ENCODE measurements at places on chromosomes 7 and 10. TPM values are rescaled to one million over a fixed set of nuclear protein-coding genes. Genes with fewer than 3 reads are reported as not detected.

- no peak overlapping the region for H3K27ac ChIP-seq
- DNase-seq = no peak
- H3K4me1 ChIP-seq = peaks cover 26% of the 10 kb centered on the region
- H3K27me3 ChIP-seq = peaks cover 3% of the 10 kb centered on the region
- no peak overlapping the region for H3K4me3 ChIP-seq
- H3K36me3 ChIP-seq = no peaks in the 10 kb centered on the region
Observed at GRCh38 chr7:135790371-135790977, 41.9 kb upstream of the FAM180A start.

GRCh38 chr7:26381476-26382353 is 90.1 kb downstream of the SNX10 start:
- no peak overlapping the region for H3K4me3 ChIP-seq
- H3K27me3 ChIP-seq = peaks cover 22% of the 10 kb centered on the region
- H3K4me1 ChIP-seq = no peaks in the 10 kb centered on the region

GRCh38 chr10:3333426-3333825 is 160.8 kb upstream of the PITRM1 start:
- DNase-seq = no peak
- H3K27ac ChIP-seq = no peak overlapping the region
- H3K36me3 ChIP-seq = no peaks in the 10 kb centered on the region

ANKRD2 gene
- 0.30 TPM for total RNA-seq

DNA sequence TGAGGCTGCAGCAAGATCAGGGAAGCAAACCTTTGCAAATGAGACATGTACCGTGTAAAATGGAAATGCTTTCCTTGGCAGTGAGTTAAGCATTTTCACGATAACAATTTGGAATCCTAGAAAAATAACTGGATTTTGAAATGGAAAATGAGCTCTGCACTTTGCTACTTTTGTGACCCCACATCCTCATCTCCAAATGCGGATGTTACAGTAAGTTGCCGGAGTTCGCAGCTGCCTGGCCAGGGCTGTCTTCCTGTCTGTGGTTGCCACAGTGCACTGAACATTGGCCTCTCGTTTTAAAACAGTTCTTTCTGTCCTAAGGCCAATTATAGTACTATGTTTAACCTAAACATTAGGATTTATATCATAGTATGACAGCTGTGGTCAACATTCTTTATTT is 136.2 kb upstream of the FZD8 start:
- no peak overlapping the region for H3K4me3 ChIP-seq
- peaks cover 6% of the 10 kb centered on the region for H3K27me3 ChIP-seq
- DNase-seq = no peak
- H3K36me3 ChIP-seq = no peaks in the 10 kb centered on the region
- H3K4me1 ChIP-seq = peaks cover 9% of the 10 kb centered on the region

GRCh38 chr10:56596257-56596656 is 235.2 kb upstream of the ZWINT start:
- H3K36me3 ChIP-seq = no peaks in the 10 kb centered on the region
- no peaks in the 10 kb centered on the region for H3K27me3 ChIP-seq
- H3K27ac ChIP-seq = no peak overlapping the region
- no peaks in the 10 kb centered on the region for H3K4me1 ChIP-seq
- no peak overlapping the region for H3K4me3 ChIP-seq
- DNase-seq = no peak

- no peak overlapping the region for H3K27ac ChIP-seq
- H3K4me1 ChIP-seq = peaks cover 25% of the 10 kb centered on the region
- DNase-seq = no peak
- no peak overlapping the region for H3K4me3 ChIP-seq
Observed at GRCh38 chr10:3902054-3902808, 117.2 kb upstream of the KLF6 start.

DNA sequence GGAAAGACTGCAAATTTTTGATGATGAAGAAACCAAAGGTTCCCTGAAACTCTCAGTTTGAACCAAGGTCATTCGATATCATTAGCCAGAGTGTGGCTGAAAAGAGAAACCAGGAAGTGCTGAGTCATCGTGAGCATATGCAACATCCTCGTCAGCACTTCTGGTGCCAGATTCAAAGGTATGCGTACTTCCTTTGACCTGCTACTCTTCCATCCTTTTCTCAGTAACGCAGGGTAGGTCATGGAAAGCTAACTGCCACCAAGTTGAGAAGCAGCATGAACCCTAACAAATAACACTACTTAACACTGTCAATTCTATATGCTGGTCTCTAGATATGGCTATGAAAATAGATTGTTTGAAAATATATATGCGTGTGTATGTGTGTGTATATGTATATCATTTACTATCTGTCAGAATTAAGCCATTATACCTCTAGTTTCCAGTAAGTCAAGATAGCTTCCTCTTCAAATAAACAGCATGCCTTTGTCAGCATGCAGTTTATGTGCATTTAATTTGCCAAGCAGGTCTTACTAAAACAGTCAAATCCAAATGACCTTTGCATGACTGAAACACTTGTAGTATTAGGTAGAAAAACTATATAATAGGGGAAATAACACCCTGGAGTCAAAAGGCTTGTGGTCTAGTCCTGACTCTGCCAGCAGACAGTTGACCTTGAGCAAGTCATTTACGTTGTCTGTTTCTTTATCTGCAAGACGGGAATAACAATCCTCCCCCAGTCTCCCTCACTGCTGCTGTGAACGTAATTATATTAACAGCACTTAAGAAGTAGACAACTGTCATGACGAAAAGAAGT is 26.4 kb downstream of the CDK6 start:
- H3K4me3 ChIP-seq = peak overlapping the region; percentile 74
- peaks cover 85% of the 10 kb centered on the region for H3K4me1 ChIP-seq
- H3K36me3 ChIP-seq = peaks cover 30% of the 10 kb centered on the region
- DNase-seq = peak; percentile 86
- H3K27ac ChIP-seq = peak overlapping the region; percentile 93
- no peaks in the 10 kb centered on the region for H3K27me3 ChIP-seq

ADAMTS14 gene
- total RNA-seq = 0.02 TPM

PGAM2 gene
- total RNA-seq = not detected

GRCh38 chr7:73766556-73767229 is 3.4 kb downstream of the CLDN3 start:
- DNase-seq = no peak
- H3K36me3 ChIP-seq = no peaks in the 10 kb centered on the region
- no peak overlapping the region for H3K4me3 ChIP-seq
- peaks cover 18% of the 10 kb centered on the region for H3K27me3 ChIP-seq
- H3K27ac ChIP-seq = no peak overlapping the region

DNA sequence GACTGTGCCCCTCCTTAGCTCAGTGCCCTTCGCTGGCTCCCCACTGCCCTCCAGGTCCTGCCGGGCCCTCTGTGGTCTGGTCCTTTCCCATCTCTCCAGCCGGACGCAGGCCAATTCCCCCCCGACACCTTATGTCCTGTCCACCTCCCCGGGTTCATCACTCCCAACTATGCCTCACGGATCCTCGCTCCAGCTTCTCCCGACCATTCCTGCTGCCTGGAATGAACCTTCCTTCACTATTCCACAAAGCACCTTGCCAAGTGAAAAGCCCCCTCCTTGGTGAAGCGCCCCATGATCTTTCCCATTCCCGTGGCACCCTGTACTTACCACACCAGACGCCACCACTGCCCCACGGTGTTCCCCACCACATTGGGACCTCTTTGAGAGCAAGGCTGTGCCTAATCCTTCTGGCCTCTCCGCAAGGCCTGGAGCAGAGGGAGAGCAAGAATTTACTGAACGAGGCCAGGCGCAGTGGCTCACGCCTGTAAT is 47.2 kb downstream of the TMEM270 start:
- H3K4me1 ChIP-seq = peaks cover 18% of the 10 kb centered on the region
- no peaks in the 10 kb centered on the region for H3K36me3 ChIP-seq
- no peaks in the 10 kb centered on the region for H3K27me3 ChIP-seq
- DNase-seq = no peak
- no peak overlapping the region for H3K4me3 ChIP-seq
- H3K27ac ChIP-seq = no peak overlapping the region

CLEC2L gene
- not detected for total RNA-seq

DNA sequence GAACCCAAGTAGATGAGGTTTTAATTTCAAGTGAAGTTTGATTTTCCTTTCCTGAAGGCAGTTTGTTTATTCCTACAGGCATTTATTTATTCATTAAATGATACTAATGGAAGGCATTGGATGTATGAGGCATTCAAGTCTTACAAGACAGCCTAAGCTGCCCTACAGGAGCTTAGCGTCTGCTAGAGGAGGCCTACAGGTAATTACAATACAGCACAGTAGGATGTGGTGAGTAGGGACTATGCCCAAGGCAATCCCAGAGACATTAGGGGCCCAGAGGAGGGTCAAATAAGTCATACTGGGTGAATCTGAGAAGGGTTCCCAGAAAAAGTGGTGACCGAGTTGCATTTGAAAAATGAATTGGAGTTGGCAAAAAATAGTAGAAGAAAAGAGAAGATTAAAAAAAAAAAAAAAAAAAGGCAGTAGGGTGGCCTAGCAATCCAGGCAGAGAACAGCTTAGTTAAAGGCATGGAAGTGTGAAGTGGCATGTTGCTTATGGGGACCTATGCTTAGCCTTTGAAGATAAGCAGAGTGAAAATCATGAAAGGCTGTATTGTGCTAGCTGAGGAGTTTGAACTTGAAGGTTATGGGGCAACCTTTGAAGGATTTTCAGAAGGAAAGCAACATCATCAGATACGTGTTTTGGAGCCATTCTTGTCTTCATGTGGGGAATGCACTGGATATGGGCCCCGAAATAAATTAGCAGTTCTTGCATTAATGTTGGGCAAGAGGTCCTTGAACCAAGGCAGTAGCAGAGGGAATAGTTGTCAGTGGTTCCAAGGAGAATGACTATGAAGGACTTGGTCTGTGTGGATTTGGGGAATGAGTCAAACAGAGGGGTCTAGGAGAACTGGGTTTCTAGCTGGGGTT is 65.5 kb downstream of the SNX10 start:
- peaks cover 3% of the 10 kb centered on the region for H3K27me3 ChIP-seq
- no peaks in the 10 kb centered on the region for H3K36me3 ChIP-seq
- no peak for DNase-seq

DNA sequence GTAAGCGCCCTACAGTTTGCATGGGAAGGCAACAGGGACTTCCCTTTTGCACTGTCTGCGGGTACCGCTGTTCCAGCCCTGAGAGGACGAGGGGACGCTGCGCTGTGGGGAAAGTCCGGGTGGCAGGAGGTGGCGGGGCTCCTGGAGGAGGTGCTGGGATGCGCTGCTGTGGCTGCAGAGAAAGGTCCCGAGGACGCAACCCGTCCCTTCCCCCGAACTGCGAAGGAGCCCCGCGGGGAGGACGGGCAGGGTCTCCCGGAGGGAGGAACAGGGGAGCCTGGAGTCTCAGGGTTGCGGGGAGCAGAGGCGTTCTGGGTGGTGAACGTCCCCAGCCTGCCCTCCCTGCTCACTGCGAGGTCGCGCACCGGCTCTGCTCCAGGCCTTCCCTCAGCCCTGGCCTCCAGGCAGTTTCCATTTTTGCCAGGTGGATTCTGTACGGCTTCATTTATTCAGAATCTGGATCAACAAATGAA is 91.6 kb downstream of the CXCL12 start:
- 0 out of 2 replicates have a peak overlapping the region, but pooled peaks have one; percentile 17 for H3K4me3 ChIP-seq
- H3K27ac ChIP-seq = no peak overlapping the region
- H3K36me3 ChIP-seq = no peaks in the 10 kb centered on the region
- H3K4me1 ChIP-seq = peaks cover 6% of the 10 kb centered on the region

DNA sequence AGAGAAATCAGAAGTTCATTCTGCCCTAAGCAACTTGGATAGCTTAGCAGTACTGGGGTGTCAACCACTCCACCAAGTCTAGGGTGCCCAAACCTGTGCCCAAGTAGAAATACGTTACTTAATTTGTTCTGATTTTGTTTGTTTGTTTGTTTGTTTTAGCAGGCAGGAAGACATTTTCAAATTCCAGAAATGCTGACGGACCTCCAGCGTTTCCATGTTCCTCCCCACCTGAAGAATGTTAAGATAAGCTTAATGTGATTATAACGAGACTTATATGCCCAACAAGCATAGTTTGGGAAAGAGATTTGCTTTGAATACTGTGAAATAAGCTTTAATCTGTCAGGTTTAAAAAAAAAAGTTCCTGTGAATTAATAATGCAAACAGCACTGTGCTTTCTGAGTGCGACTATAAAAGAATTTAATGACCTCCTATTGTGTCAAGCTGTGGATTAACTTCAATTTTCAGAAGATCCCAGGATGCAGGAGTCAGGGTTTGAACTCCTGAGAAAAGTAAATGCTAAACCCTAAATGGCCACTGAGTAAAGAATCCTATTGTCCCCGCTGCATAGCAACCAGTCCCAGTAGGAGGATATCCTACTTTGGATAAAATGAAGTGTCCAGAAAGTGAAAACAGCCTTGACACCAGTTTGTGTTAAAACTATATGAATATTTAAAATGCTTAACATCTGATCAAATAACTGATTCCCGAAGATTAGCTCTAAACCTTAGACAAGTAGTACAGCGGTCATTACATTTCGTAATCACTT is 56.5 kb downstream of the LYZL1 start:
- peaks cover 12% of the 10 kb centered on the region for H3K36me3 ChIP-seq
- H3K4me1 ChIP-seq = peaks cover 19% of the 10 kb centered on the region
- no peak overlapping the region for H3K27ac ChIP-seq
- no peak for DNase-seq
- H3K4me3 ChIP-seq = no peak overlapping the region
- H3K27me3 ChIP-seq = peaks cover 38% of the 10 kb centered on the region

DNA sequence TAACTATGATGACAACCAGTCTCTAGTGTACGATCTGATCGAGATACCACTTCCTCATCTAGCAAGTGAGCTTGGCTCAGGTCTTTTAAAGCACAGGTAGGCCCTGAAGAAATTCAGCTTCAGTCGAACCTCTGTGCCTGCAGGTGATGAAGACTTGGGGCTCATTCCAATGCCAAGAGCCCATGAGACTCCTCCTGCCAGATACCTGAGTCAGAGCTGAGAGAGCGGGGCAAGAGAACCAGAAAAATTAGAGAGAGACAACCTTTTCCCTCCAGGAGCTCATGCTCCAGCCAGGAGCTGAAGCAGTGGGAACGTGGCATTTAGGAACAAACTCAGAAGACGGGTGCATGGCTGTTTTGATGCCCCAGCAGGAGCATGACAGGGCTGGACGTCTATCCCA is 232.7 kb downstream of the FANK1 start:
- H3K36me3 ChIP-seq = peaks cover 4% of the 10 kb centered on the region
- H3K4me3 ChIP-seq = no peak overlapping the region
- no peak overlapping the region for H3K27ac ChIP-seq
- peaks cover 13% of the 10 kb centered on the region for H3K4me1 ChIP-seq

DNA sequence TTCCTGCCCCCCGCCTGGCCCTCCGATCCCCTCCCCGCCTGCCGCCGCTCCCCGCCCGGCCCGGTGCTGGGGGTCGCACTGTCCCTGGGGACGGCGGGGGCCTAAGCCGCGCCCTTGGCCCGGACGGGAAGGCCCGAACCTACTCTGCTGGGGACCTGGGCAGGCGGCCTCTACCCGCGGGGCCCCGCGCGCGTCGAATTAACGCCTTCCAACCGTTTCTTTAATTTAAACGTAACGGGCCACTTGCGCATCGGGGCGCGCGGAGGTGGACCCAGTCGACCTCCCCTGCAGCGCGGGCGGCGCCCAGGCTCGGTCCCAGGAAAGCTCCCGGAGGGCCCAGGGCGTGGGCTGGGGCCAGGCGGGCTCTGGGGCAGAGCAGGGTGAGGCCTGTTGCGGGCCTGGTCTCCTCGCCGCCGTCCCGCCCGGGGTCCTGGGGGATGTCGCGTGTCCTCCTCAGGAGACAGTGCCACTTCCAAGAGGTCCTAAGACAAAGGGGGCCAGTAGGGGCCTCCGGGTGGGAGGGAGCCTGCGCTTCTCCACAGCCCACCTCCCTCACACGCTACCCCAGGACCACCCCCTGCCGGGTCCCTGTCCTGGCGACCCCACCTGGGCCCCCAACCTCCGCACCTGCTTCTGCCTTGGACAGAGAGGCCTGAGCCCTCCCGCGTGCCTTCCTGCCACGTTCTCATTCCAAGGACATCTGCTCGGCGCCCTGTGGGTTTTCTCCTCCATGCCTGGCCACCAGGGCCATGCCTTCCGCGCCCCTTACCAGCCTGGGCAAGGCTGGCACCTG is 658 bp upstream of the PTPRN2 start:
- DNase-seq = no peak
- H3K4me3 ChIP-seq = no peak overlapping the region
- peaks cover 19% of the 10 kb centered on the region for H3K27me3 ChIP-seq
